ENCODE measurements at places on chromosomes 13 and 19.

GRCh38 chr13:44234566-44234965, 139.1 kb upstream of the SERP2 start:
- no peak overlapping the region for H3K27ac ChIP-seq
- H3K4me1 ChIP-seq, result no peaks in the 10 kb centered on the region
- no peak for DNase-seq

- no peak overlapping the region for H3K27ac ChIP-seq
- no peak for DNase-seq
- peaks cover 4% of the 10 kb centered on the region for H3K27me3 ChIP-seq
- no peaks in the 10 kb centered on the region for H3K4me1 ChIP-seq
- H3K36me3 ChIP-seq, result no peaks in the 10 kb centered on the region
These were observed 1.2 kb upstream of the CSNK1A1L start for GRCh38 chr13:37106642-37107041.

DNA sequence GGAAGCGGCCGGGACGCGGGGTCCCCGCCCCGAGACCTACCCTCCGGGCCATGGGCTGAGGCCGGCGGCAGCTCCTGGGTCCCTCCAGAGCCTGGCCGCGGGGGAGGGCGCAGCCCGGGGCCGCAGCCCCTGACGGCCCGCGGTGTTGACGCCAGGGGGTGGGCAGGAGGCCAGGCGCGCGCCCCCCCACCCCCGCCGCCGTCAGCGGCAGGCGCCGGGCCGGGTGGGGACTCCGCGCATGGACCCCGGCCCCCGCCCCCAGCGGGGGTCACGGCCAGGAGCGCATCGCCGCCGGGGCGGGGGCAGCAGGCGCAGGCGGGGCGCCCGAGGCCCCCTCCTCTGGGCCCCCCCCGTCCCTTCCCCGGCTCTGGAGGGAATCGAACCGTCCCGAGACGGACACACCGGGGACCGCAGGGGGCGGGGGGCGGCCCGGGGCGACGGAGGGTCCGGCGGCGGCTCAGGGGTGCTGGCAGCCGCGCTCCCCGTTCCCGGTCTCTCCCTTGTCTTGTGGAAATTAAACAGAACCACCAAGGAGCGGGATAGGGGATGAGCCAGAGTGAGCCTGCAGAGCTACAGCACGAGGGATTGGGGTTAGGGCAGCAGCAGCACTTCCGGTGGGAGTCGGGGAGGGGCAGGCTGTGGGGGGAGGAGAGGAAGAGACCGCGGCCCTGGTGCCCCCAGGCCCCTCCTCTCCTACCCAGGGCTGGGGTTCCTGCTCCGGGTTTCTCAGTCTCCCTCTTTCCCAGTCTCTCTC, at the start of gene MEIS3:
Gene MEIS3 (minus strand): TSS at position 498 of the 754 bp plus-strand sequence. CDS start 446 bp downstream, at position 52.
- peaks cover 8% of the 10 kb centered on the region for H3K36me3 ChIP-seq
- H3K27me3 ChIP-seq, result peaks cover 66% of the 10 kb centered on the region
- peak within 1 kb of the TSS; percentile 65 for H3K4me3 ChIP-seq
- DNase-seq, result no peak

- H3K27ac ChIP-seq, result no peak overlapping the region
- DNase-seq, result no peak
- H3K4me3 ChIP-seq, result no peak overlapping the region
- H3K4me1 ChIP-seq, result no peaks in the 10 kb centered on the region
- no peaks in the 10 kb centered on the region for H3K36me3 ChIP-seq
- peaks cover 11% of the 10 kb centered on the region for H3K27me3 ChIP-seq
These were observed 3.7 kb upstream of the PEX11G start for GRCh38 chr19:7492558-7492957.

- no peaks in the 10 kb centered on the region for H3K36me3 ChIP-seq
- H3K4me1 ChIP-seq, result no peaks in the 10 kb centered on the region
- H3K27me3 ChIP-seq, result no peaks in the 10 kb centered on the region
- H3K27ac ChIP-seq, result no peak overlapping the region
These were observed 15.2 kb downstream of the KLF5 start for GRCh38 chr13:73074014-73074413.

DNA sequence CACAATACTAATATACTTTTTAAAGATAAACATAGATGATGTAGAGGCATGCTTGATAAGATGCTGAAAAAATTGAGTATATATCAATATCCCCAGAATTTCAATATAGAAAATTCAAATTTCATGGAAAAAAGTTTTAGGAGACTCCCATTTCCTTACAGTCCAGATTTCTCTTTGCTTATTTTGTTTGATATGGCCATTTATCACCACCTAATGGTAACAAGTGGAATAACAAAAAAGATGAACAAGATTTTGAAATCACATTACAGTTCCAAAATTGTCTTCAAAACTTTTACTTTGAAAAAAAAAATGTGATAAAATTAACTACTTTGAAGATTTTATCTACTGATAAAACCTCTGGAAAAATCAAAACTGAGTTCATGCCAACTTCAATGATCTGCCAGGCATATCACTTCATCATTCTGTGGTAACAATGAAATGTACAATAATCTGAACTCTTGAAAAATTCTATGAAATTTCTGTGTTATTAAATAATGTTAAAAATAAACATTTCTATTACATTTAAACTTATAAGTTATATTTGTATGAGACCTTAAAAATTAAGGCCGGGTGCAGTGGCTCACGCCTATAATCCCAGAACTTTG, 17.5 kb downstream of the MIPEP start:
- H3K4me1 ChIP-seq, result peaks cover 4% of the 10 kb centered on the region
- no peaks in the 10 kb centered on the region for H3K27me3 ChIP-seq
- no peak overlapping the region for H3K27ac ChIP-seq
- H3K36me3 ChIP-seq, result peaks cover 10% of the 10 kb centered on the region

DNA sequence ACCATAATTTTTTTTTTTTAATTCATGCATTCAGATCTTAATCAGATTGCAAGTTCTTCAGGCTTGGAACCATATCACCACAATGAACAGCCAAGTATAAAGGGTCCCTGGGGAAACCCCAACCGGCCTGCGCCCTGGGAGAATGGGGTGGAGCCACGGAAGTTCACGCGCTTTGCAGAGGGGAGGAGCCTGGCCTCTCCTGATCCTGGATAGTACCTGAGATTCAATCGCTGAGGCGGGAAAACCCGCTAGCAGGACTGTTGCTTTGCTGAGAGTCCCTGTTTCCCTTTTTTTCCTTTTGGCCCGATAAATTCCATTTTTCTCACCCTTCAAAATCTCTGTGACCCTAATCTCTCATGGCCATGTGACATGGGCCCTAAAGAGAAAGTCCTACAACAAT, 385.1 kb downstream of the IRS2 start:
- H3K4me3 ChIP-seq, result no peak overlapping the region
- H3K4me1 ChIP-seq, result no peaks in the 10 kb centered on the region
- no peaks in the 10 kb centered on the region for H3K27me3 ChIP-seq
- DNase-seq, result no peak

DNA sequence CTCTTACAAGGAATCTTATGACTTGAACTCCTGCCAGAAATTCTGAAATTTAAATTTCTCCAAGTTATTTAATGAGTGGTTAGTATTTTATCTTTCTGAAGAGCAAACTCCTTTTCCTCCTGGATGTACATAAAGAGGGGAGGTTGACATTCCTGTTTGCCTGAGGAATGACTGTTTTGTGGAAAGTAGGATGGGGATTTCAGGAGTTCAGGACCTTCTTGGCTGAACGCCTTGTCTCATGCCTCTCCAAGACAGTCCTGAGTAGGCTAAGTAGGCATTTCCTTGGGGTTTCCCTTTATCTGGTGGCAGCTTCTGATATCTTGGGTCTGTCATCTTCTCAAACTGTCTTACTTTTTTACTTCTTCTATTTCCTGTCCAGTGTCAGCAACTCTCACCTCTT, 356.6 kb downstream of the TDRD3 start:
- H3K27ac ChIP-seq, result no peak overlapping the region
- H3K36me3 ChIP-seq, result no peaks in the 10 kb centered on the region
- H3K4me1 ChIP-seq, result no peaks in the 10 kb centered on the region
- H3K4me3 ChIP-seq, result no peak overlapping the region
- DNase-seq, result no peak

GRCh38 chr13:101283782-101284181, 132.5 kb downstream of the NALCN start:
- DNase-seq, result no peak
- no peaks in the 10 kb centered on the region for H3K27me3 ChIP-seq
- H3K27ac ChIP-seq, result no peak overlapping the region
- H3K36me3 ChIP-seq, result no peaks in the 10 kb centered on the region
- H3K4me1 ChIP-seq, result no peaks in the 10 kb centered on the region
- no peak overlapping the region for H3K4me3 ChIP-seq

DNA sequence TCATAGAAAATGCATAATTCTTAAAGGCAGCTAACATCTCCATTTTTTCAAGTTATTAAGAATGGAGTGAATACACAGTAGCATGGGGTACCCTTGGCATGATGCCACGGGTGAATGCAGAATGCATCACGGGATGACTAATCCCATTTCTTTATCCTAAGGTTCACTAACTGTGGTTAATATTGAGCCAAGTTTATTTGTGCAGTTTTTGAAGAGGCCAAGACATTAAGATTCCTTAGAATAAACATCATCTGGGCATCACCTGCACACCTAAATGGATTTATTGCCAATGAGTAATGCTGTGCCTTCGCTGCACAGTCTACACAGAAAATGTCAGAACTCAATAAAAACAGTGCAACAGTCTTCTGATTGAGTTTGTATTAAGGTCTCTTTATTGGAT, 333.1 kb downstream of the GPC6 start:
- no peak for DNase-seq
- H3K4me1 ChIP-seq, result no peaks in the 10 kb centered on the region
- no peaks in the 10 kb centered on the region for H3K36me3 ChIP-seq
- no peak overlapping the region for H3K27ac ChIP-seq
- no peaks in the 10 kb centered on the region for H3K27me3 ChIP-seq

DNA sequence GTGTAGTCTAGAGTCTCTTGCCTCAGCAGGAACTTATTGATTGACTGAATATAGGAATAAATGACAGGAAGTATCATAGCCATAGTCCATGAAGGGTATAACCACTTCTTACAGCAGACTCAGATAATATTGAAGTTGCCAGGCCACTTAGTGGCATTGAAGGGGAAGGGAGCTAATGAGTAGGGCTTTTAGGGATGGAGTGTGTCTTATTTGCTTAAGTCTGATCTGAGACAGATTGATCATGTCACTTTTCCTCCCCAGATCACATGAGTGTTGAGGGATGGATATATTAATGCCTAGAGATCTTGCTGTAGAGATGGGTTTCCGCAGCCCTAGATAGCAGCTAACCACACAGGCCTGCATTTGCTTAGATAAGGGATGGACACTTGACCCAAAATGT, 62.2 kb upstream of the NBEA start:
- no peaks in the 10 kb centered on the region for H3K27me3 ChIP-seq
- no peak for DNase-seq
- no peak overlapping the region for H3K27ac ChIP-seq
- no peak overlapping the region for H3K4me3 ChIP-seq
- H3K36me3 ChIP-seq, result no peaks in the 10 kb centered on the region
- no peaks in the 10 kb centered on the region for H3K4me1 ChIP-seq
